Mesothelial cell of epicardium (in vitro differentiated cells): ENCODE measurements at places on chromosomes 6 and 20.

GRCh38 chr6:161686655-161687054, 412.8 kb upstream of the AGPAT4 start:
- DNase-seq = no peak

DNA sequence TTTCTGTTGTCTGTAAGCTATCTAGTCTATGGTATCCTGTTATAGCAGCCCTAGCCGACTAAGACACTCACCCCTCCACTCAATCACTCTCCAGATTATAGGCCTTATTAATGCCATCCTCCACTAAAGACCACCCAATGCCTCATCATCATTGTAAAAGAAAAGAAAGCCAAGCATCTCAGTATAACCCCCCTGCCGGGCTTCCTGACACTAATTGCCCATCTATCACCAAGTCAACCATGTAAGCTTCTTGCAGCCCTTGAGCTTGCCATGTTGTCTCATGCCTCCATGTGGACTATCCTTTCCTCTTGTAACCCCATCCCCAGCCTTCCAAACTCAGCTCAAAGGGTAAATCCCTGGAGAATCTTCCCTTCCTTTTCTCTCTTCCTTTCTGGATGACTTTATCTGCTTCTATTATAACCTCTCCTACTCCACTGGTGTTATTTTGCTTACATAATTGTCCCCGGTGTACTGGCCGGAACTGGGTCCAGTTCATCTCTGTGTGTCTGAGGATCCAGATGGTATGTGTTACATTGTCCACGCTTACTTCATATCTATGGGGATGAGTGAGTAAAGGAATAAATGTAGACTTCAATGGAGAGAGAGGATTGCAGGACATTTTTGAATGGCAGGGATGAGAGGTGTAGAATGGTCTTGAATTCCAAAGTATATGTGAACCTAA, 202.9 kb upstream of the SOX4 start:
- no peak for DNase-seq

GRCh38 chr20:42941629-42942028, 248.1 kb downstream of the PTPRT start:
- no peak for DNase-seq

- DNase-seq = no peak
Observed at GRCh38 chr6:42162384-42162783, 10.8 kb upstream of the GUCA1A start.

GRCh38 chr20:48187851-48188250, 402.6 kb upstream of the SULF2 start:
- DNase-seq = no peak

- no peak for DNase-seq
Observed at GRCh38 chr6:37114612-37115011, 55.3 kb upstream of the PIM1 start.

GRCh38 chr6:21164768-21165326, 428.7 kb upstream of the SOX4 start:
- no peak for DNase-seq

GRCh38 chr6:149132336-149132735, 185.2 kb upstream of the TAB2 start:
- DNase-seq = no peak

DNA sequence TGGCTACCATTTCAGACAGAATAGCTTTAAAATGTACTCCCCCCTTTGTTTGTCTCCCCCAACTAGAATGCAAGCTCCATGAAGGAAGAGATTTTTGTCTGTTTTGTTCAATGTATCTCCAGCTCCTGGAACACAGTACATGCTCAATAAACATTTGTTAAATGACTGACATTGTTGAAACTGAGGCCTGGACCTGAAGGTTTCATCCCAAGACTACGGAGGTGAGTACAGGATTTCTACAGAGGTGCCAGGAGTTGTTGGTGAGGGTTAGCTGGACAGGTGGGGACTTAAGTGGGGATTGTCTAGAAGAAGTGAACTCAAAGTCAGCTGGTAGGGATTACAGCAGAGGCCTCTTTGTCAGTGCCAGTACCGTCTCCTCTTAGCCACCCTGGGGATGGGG, 19.4 kb downstream of the VEGFA start:
- DNase-seq = no peak

- no peak for DNase-seq
Observed at GRCh38 chr6:42423244-42423643, 28.5 kb downstream of the TRERF1 start.

DNA sequence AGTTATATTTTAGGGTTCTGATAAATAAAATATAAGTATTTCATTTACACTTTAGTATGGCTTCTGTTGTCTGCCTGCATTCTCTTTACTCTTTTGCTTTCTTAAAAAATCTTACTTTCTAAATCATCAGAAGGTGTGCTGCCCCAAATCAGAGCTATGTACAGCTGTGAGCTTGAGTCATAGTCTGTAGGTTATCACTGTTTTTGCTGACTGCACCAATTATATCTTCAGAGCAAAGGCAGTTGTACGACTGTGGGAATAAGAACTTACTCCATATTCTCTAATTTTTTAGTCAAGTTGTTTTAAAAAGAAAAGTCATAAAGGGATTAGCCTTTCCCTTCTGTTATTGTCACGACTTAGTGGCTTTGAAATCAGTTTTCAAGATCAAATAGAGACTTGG, 1649.0 kb downstream of the HACE1 start:
- no peak for DNase-seq

DNA sequence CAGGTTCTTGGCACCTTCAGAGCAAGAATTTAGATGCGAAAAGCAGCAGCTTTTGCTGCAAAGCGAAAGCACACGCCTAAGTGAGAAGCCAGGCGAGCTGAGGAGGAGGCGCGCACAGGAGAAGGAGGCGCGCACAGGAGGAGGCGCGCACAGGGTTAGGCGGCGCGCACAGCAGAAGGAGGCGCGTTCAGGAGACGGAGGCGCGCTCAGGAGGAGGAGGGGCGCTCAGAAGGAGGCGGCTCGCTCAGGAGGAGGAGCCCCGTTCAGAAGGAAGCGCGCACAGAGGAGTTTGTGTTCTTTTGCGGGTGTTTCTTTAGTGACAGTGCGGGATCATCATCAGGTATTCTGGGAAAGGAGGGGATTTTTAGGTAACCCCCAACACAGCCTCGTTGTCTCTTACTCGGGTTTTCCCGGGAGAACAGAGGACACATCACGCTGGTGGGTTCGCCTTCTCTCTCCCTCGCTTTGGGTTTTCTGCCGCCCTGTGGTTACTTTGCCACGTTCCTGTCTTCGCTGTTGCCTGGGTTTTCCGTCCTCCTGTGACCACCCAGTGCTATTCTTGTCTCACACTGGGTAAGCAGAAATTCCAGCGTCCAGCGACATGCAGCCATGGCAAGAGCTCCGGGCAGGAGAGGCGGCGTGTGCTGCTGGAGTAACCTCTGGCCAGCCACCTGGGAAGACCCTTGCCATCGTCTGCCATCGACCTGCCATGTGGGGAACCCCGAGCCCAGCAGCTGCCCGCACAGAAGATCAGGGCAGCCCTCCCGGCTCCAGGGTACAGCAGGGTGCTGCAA, 47.0 kb downstream of the WDR27 start:
- DNase-seq = no peak

DNA sequence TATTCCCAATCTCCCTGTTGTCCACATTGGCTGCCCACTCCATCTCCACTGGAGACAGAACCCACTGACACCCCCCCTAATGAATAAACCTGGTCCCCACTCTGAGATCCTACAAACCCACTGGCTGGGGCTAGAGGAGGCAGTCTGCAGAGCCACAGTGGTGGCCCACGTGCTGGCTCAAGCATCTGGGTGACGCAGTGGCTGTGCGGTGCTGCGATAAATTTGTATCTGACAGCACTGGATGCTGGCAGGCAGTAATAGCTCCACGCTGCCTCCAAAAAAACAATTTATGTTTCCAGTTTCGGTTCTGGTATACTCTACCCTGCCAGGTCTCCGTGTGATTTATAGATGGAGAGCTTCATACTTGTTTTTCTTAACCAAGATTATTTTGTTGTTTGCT, 87.1 kb upstream of the SYNDIG1 start:
- no peak for DNase-seq

DNA sequence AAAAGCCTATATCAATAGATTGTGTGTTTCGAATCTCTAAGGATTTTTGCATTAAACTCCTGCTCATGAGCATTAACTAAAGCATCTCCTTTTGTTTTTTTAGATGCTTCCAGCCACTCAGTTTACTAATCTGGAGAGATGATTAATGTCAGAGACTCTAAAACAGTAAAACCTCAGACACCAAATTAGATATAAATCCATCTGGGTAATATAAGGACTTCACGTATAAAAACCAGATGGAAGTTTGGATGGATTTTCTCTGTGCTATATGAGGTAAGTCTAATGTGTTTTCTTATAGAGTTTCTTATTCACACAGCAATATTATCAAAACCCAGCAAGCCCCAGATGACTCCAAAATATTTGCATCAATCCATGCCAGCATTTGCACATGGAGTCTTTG, 137.2 kb downstream of the SYNE1 start:
- no peak for DNase-seq

DNA sequence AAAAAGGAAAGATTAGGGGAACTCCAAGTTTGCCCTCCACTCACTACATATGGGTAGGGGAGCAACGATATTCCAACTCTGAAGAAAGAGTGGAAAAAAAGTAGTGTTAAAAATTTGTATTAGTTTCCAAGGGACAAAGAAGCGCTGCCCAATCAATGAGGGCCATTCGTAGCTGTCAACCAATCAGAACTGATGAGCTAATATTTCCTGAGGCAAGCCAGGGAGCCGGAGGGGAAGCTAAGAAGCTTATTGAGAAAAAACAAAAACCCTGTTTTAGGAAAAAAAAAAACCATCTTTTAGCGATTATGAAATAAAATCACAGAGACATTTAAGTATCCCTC, 59.5 kb downstream of the TRIM38 start:
- DNase-seq = no peak

- DNase-seq = no peak
Observed at GRCh38 chr6:148240461-148240840, 102.2 kb upstream of the SASH1 start.

- no peak for DNase-seq
Observed at GRCh38 chr20:38043512-38044300, 10.2 kb downstream of the RPRD1B start.
